ENCODE measurements at places on chromosomes 3 and 15. TPM values are rescaled to one million over a fixed set of nuclear protein-coding genes. Genes with fewer than 3 reads are reported as not detected.

DNA sequence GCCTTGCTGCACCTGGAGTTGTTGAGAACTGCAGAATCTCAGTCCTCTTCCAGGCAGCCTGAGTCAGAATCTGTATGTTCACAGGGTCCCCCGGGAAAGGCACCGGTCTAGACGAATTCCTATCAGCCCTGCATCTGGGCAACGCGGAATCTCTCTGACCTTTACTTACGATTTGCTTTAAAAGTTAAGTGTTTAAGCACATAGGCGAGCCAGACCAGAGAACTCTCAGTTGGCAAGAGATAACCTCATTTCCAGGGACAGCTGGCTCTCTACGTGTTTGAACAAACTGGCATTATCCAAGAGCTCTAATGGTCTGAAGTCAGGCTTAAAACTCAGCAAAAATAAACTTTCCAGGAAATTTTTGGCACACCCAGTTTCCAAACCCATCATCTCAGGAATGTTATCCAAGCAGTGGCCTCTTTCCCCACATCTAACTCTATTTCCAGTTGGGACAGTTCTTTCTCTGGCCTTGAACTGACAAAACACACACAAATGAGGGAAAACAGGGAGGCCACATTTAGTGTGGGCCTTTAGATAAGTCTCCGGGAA is 53.4 kb downstream of the HES1 start:
- no peak for DNase-seq

DNA sequence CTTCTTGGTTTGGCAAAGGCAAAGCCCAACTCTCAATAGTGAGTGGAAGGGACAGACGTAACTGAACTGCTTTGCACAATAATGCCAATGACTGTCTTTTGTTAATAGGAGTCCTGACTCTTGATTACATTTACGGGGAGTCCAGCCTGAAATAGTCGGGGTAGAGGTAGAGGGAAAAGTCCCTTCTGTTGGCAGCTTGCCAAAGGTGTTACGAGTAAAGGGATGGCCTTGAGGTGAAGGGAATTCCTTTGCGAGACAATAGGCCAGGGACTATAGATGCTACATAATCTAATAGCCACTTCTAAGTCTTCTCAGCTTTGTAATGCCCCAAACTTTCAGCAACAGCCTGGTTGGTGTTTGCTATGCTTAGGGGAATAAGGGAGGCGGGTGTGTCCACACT is 2.2 kb upstream of the SENP2 start:
- DNase-seq = no peak

DNA sequence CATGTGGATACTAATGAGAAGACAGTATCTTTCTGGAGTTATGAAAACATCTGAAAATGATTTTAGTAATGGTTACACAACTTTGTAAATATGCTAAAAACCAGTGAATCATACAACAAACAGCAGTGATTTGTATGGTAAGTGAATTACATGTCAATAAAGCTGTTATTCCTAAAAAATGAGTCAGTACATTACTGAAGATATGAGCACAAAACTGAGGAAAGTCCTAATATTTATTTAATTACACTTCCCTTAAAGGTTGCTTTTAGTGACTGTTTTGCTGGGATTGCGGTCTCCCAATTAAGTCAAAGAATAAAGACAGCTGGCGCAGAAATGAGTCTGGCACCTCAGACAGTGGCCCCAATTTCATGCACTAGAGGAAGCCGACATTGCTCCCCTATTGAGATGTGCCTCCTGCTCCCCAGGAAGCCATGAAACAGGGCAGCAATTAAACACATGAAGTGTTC is 50.9 kb upstream of the FSIP1 start:
- DNase-seq = no peak

The DCP1A gene
- total RNA-seq = 36.9 TPM

DNA sequence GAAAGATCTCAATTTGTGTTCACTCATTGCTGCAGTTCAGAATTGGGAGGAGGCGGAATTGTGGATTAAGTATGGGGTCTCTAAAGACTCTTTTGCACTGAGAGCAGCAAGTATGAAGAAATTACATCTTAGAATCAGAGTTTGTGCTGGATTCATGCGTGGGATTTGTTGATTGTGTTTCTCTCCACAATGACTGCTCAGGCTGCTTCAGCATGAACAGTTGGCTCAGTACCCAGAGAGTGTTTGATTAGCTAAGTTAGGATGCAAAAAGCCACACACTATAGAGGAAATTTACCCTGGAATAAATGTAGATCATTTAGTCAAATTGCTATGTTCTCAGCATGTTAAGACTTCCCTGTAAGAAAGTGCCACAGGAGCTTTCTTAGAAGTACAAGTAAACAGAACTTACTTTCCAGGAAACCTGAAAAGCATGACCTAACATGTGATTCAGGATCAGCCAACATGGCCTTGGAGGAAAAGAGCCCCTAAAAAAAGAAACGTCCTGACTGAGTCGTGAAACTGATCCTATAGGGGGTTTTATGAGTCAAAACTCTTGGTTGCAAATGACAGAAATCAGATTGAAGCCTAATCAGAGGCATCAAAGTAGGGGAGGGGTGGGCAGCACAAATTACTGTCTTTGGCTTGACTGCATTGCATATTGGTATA is 32.6 kb downstream of the HHLA2 start:
- DNase-seq = no peak

DNA sequence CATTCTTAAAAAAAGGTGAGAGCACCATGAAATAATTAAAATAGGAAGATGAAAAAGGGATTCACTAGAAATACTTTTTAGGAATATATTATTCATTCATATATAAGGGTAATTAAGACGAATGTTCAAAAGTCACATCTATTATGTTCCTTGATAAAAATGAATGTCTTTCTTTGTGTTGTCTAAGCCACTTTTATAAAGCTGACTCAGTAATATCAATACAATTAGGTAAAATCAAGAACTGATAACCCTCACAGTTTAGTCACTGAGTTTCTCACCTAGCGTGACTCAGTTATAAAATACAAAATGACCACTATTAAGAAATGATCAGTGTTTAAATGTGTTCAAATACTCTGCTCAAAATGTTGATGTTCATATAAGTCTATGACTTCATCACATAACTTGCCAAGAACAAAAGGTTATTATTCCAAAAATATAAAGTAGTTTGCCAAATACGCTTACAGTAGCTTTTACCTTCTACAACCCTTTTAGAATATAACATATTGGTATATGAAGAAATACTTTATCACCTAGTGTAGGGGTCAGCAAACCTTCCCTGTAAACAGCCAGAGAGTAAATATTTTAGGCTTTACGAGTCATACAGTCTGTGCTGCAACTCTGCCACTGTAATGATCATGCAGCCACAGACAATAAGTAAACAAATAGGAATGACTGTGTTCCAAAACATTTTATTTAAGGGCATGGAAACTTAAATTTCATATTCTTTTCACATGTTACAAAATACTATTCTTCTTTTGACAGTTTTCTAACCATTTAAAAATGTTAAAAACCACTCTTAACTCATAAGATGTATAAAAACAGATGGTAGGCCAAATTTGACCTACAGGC is 369.8 kb downstream of the TBC1D5 start:
- DNase-seq = no peak

DNA sequence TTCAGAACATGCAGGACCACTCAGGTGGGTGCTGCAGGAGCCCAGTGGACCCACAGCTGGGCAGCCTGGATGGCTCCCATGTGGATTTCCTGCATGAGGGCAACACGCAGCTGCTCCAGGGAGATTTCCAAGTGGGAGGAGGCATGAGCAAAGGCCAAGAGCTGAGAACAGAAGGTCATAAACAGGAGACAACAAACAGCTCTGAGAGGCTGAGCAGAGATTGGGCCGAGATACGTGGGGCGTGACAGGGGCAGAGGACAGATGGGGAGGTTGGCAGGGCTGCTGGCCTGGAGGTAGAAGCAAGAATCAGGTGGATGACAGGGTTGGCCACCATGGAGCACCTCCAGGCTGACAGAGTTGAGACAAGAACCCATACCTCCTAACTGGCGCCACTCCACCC is 2.9 kb downstream of the PHGR1 start:
- no peak for DNase-seq

The PLSCR1 gene
- 45.0 TPM for total RNA-seq

- DNase-seq = no peak
These were observed 171.5 kb downstream of the NUP210 start for GRCh38 chr3:13248640-13249039.

DNA sequence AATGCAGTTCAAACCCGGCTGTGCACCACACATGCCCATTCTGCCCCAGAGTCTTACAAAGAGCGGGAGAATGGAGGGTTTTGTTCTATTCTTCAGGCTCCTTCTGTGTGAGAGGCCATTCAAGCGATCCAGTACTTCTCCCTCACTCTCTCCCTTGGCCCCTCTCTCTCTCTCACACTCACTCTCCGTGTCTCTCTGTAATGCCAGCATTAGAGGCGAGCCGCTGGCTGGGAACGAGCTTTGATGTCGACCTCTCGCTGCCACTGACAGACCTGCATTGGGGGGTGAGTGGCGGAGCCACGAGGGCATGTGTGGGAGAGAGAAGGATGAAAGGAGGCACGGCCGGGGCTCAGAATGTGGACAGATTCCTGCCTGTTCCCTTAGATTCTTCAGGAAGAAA is 231.7 kb upstream of the ARRDC4 start:
- no peak for DNase-seq

The SPSB4 gene
- 0.27 TPM for total RNA-seq

DNA sequence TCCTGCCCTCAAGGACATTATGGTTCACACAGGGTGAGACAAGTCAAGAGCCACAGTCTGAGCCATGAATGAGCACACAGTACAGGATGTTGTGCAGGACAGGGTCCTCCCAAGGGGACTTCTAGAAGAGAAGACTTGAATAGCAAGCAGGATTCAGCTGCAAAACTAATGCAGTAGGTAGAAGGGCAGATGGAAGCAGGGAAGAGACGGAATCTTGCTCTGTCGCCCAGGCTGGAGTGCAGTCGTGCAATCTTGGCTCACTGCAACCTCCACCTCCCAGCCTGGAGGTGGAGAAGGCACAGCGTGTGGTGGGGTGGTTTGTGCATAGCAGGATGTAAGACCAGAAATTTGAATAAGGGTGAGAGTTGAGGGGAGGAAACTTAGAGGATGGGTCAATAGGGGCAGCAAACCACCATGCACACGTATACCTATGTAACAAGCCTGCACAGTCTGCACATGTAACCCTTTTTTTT is 8.0 kb downstream of the BCL2L10 start:
- DNase-seq = no peak

Data from hematopoietic multipotent progenitor cell (in vitro differentiated cells).